ENCODE measurements at places on chromosomes 2 and 18.
A peak's percentile ranks its signal among the peaks of the same experiment; 100 is the strongest.

DNA sequence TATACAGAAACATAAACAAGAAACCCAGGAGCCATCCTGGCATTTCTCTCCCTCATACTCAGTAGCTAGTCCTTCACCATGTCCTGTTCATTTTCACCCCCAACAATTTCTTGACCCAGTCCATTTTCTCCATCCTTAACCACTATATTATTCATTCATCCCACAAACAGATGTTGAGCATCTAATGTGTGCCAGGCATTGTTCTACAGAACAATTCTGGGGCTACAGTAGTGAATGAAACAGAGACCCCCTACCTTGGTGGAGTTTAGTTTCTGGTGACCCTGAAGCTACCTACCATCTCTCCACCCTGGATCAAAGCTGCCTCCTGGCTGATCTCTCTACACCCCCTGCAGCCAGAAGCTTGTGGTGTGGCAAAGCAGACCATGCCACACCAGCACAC is 27.5 kb upstream of the BZW1 start:
- DNase-seq, result no peak

DNA sequence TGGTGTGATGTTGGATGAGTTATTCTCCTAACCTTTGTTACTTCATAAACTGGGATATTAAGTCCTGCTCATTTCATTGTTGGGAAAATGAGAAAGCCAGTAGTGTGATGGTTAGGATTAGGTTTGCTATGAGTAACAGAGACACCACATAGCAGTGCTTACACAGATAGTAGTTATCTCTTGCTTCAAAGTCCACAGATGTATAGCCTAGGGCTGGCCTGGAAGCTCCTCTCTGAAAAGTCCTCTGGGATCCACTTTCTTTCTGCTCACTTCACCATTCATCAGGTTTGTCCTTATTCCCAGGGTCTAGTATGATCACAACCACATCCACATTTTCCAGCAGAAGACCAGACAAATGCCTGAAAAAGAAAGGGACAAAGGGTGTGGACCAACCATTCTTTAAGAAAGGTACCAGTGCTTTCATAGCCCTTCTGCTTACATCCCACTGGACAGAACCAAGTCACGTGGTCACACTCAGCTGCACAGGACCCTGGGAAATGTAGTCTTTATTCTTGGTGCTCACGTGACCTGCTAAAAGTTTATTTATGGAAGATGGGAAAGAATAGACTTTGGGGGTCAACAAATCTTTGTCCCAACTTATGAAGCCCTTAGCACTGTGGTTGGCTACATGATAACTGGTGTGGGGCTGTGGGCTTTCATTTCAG is 108.9 kb downstream of the INSIG2 start:
- no peak for DNase-seq

GRCh38 chr2:127630096-127630863 is 15.7 kb upstream of the GPR17 start:
- DNase-seq, result peak; percentile 26

DNA sequence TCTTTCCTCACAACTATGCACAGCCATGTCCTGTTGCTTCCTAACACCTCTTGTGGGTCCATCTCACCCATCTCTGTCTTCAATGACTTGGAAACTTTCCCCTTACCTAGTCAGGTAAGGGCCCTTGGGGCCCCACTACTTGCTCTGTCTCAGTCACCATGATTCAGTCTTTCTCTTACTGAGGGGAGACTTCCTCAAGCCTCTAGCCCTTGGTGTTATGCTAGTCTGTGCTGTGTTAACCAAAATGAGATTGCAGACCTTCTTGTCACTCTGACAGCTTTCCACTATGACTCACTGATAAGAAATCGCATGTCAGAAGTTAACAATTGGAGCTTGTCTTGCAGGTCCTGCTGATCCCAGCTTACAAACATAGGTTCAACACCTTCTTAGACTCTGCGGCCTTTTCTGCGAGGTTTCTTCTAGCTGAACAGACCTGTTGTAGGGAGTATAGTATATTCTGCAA is 65.3 kb downstream of the WDR75 start:
- DNase-seq, result no peak

GRCh38 chr2:102301867-102302362 is 9.4 kb upstream of the IL1RL1 start:
- no peak for DNase-seq

DNA sequence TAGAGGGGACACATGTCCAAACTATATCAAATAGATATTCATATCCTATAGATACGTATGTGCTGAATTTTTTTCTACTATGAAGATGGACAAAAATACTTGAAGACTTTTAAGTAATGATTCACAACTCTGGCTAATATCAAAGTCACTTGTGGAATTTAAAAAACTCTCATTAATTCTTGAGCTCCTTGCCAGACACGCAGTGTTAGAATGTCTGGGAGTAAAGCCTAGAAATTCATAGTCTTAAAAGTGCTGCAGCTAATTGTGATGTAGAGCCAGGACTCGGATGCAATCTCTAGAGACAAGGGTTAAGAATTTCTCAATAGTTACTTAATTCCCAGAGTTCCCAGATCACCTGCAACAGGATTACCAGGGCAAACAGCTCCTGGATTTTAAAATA is 107.4 kb downstream of the ARL6IP6 start:
- no peak for DNase-seq

DNA sequence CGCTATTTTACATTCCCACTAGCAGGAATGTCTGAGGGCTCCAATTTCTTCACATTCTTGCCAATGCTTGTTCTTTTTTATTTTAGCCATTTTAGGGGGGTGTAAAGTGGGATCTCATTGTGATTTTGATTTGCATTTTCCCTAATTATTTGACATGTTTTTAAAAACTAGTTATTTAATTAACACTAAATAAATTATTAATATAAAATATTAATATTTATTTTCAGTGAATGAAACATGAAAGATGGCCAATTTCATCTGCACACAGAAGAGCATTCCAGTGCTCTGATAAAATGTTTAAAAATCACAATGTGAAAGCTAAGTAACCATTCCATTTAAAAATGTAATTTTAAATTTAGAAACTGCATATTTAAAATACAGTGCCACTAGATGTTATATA is 322.2 kb upstream of the ZNF521 start:
- DNase-seq, result no peak

DNA sequence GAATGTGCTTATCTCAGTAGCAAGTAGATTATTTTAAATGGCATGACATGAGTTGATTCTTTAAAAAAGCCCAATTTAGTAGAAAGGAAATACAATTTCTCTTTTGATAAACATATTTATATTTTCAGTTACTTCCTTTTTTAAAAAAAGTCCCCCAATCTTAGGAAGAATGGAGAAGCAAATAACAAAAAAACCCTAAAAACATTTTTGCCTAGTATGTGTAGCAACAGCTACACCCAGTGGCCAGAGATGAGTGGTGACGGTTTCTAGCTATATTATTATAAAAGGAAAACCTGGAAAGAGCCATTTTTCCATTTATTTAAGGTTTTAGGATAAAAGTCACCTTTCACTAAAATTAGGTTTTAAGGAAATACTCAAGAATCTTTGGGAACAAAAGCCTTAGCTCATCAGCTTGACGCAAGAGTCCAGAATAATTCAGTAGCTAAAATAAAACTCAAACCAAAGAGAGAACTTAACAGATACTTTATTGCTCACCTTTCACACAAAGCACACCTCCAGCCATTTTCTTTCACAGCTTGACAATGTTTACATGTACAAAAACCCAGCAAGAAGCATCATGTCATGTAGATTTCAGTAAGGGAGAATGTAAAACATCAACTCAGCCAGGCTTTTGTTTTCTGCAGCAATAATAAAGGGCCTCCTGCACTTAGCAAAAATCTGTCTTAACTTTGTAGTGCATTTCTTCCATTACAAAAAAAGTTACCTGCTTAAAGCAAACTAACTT is 15.7 kb downstream of the FAM98A start:
- DNase-seq, result no peak

GRCh38 chr2:129482626-129483025 is 496.8 kb upstream of the RAB6C start:
- no peak for DNase-seq

DNA sequence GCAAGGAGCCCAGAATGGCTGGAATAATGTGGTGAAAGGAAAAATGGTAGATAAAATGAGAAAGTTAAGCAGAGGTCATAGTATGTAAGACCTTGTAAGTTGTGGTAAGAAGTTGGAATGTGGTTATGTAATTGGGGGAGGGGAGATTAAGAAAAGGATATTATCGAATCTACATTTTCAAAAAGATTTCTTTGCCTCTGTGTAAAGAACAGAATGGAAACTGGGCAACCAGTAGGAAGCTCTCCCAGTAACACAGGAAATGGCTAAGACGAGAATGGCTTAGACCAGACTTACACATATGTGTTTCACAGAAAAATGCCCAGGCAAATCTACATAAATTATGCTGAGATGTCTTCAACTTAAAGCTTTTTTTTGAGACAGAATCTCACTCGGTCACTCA is 13.2 kb downstream of the MEMO1 start:
- no peak for DNase-seq

DNA sequence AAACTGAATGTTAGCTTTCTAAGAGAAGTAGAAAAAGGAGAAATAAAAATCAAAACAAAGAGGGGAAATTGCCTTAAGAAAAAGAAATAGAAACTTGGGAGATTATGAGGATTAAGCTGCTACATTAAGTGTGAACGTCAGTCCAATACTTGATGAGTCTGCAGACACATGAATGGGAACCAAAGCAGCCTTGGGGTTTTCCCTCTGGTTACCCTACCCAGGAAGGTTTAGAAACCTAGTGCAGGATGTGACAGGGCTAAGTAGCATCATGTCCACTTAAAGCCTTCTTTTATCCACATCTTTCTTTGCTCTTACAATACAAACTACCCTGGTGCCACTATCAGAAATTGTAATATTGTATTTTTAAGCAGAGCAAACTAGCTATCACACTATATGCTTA is 22.3 kb downstream of the SLC35F5 start:
- DNase-seq, result no peak

GRCh38 chr2:78439122-78439521 is 586.4 kb upstream of the REG3G start:
- DNase-seq, result no peak

- DNase-seq, result no peak
Measured at GRCh38 chr2:181570833-181571661, 85.9 kb downstream of the CERKL start.

DNA sequence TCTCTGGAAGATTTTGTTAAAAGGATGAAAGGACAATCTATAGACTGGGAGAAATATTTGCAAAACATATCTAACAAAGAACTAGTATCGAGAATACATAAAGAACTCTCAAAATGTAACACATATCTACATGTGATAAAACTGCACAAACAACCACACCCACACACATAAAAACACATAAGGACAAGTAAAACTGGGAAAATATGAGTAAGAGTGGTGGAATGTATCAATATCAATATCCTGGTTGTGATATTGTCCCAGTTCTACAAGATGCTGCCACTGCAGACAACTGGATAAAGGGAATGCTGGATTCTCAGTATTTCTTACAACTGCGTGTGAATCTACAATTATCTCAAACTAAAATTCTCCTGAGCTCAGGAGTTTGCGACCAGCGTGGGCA is 9.3 kb downstream of the VPS4B start:
- no peak for DNase-seq

- DNase-seq, result no peak
Measured at GRCh38 chr2:75289771-75290170, 90.5 kb upstream of the TACR1 start.

GRCh38 chr2:73112026-73112912 is 479 bp downstream of the RAB11FIP5 start:
- DNase-seq, result peak; percentile 46

DNA sequence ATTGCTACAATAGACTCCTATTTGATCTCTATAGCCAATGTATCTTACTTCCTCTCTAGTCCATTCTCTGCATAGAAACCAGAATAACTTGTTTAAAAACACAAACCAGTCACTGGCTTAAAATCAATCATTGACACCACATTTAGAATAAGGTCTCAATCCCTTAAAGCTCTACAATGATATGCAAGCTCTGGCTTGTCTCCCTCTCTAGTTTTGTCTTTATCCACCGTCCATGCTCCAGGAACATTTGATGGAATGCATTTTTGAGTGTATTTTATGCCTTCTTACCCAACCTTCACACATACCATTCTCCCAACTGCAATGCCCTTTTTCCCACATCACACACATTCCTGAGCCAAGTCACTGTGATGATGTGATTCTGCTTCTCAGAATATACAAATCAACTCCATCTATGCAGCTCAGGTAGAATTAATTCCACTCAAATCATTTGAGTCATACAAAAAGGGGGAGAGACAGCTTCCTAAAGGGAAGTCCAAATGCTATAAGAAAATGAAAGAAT is 1107.2 kb downstream of the DPP10 start:
- DNase-seq, result no peak

GRCh38 chr2:203763241-203763937 is 57.0 kb downstream of the CD28 start:
- DNase-seq, result no peak

- DNase-seq, result no peak
Measured at GRCh38 chr2:72145658-72146329, 1.9 kb downstream of the CYP26B1 start.

DNA sequence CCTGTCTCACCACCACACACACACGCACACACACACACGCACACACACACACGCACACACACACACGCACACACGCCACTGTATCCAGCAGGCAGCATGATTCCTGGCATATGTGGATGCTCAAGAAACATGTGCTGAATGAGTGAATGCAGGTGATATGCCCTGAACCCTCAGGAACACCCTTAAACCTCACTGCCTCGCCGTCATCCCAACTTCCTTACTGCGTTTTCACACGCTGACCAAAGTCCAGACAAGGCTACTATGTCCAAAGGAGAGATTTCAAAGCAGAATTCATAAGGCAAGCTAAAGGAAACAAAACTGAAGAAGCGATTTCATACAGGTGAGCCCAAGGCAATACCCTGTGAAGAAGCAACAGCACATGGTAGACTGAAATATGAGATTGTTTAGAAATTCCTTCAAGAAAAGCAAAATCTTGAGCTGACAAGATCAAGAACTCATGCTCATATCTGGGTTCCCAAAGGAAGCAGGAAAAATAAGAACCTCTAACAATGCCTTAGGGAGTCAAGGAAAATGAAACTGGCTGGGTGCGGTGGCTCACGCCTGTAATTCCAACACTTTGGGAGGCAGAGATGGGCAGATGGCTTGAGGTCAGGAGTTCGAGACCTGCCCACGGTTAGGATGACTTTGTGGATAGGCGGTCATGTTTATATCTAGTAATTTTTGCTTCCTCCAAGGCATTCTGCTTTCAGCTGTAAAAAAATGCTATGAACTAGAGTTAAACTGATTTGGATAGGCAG is 69.1 kb downstream of the TNFRSF11A start:
- DNase-seq, result no peak

GRCh38 chr2:162184821-162185450 is 32.9 kb upstream of the GCG start:
- DNase-seq, result no peak

DNA sequence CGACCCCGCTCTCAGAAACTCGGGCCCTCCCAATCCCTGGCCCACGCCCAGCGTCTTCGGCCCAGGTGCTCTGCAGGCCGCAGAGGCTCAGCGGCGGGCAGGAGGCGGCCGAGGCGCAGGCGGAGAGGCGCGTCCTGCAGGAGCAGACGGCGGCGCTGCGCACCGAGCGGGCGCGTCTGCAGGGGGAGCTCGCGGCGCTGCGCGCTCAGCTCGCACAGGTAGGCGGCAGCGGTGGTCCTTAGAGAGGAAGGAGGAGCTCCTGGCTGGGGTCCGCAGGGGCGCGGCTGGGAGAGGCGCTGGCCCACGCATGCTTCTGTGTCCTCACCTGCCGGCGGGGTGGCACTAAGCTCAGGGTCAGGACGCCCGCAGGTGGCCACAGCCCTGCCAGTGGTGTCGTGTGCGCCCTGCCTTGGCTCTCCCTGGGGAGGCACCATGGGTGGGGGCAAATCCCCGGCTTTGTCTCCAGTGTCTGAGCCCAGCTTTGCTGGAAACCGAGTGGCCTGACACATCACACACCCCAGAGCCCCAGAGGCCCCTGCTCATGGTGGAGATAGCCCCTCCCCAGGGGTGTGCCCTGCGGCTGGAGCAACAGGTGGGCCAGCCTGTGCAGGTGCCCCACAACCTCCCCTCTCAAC is 14.9 kb upstream of the SNED1 start:
- DNase-seq, result no peak

Data from hepatic stellate cell (primary cell).